ENCODE measurements at places on chromosomes 4 and X. TPM values are rescaled to one million over a fixed set of nuclear protein-coding genes. Genes with fewer than 3 reads are reported as not detected.

The MAOB gene
- total RNA-seq = 0.13 TPM

The GABRA4 gene
- total RNA-seq = not detected

The SPANXC gene
- total RNA-seq = 1.0 TPM

The HHIP gene
- 0.84 TPM for total RNA-seq

The OPN1MW3 gene
- not detected for total RNA-seq

The GRIA3 gene
- total RNA-seq = not detected

The SPACA5 gene
- total RNA-seq = not detected

The NDUFA1 gene
- total RNA-seq = 239 TPM

The RTL9 gene
- 0.07 TPM for total RNA-seq

The MTNR1A gene
- total RNA-seq = 0.49 TPM

The STBD1 gene
- 6.5 TPM for total RNA-seq

Measured in A549 treated with DMSO at 1 μM for 4 hours (cell line).